ENCODE measurements at places on chromosomes 2 and 18.

GRCh38 chr2:162509288-162509968 lies 165.5 kb downstream of the GCA start:
- no peak for DNase-seq

- DNase-seq = no peak
These were observed 13.9 kb downstream of the ADAM23 start for GRCh38 chr2:206457188-206457634.

GRCh38 chr18:41965634-41966255 lies 10.7 kb downstream of the PIK3C3 start:
- DNase-seq = no peak

DNA sequence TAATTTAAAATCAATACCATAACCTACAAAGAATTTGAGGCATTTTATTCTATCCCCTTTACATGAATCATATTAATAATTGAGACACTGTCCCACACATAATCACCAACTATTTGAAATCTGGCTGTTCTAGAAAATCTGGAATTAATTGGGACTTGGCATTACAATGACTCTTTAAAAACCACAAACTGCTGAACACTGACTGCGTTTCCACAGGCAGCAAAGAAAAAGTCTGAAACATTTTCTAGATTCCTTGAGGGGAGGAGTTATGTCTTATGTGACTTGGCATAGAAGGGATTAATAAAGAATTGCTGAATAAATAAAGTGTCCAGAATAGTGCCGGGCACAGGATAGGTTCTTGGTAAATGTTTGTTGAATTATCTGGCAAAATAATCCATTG lies 61.4 kb downstream of the GPR39 start:
- no peak for DNase-seq

DNA sequence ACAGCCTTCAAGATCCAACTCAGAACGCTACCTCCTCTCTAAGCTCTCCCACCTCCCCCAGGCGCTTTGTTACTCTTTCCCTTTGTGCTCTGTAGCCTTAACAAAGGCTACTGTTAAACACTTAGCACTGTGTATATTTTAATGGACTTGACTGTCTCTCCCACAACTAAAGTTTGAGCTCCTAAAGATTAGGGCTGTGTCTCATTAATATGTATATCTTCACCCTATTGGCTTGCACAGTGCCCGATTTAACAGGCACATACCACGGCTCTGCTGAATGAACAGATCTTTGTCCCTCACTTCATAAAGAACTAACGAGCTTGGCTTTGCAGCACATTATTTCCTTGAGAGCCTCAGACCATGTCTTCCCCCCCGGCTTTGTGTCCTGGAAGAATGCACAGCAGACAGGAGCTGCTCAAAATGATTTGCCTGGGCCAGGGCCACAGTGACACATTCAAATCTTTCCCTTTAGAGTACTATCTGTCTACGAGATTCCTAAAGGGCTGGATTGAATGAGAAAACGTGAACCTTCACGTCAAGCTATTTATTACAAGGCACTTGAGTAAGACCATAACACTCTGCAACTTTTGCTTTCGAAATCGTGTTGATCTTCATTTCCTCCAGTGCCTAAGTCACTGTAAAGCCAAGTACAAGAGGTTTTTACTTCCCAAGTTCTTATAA lies 22.1 kb downstream of the ABHD3 start:
- no peak for DNase-seq

- no peak for DNase-seq
These were observed 3.7 kb downstream of the MYL12B start for GRCh38 chr18:3265564-3266033.

DNA sequence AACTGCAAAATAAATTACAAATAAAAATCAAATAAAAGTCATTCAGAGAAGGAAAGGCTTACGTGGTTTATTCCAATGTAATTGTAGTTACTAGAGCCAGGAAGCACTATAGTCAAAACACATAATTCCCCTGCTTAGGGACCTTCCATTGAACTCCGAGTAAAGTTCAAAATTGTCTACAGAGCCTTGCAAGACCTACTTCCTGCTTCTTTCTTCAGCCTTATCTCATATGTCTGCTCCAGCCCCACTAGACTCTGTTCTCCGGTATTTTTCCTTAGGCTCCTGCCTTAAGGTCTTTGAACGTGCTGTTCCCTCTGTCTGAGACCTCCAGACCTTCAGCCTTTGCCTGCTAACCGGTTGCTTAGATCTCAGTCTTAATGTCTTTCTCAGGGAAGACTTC lies 104.3 kb downstream of the ARL6IP6 start:
- DNase-seq = no peak

Measured in sciatic nerve (tissue), 2 donors.